ENCODE measurements at places on chromosomes 11 and 22.

GRCh38 chr11:61194169-61194671, 9.1 kb upstream of the PGA3 start:
- DNase-seq, result no peak

GRCh38 chr11:57527056-57527631, 3.4 kb downstream of the TIMM10 start:
- DNase-seq, result peak; percentile 59

GRCh38 chr22:44099696-44100095, 75.6 kb downstream of the PARVB start:
- no peak for DNase-seq

GRCh38 chr11:68337399-68337835, 25.0 kb downstream of the LRP5 start:
- DNase-seq, result no peak

- no peak for DNase-seq
These were observed 155.5 kb upstream of the DDI1 start for GRCh38 chr11:103880968-103881367.

DNA sequence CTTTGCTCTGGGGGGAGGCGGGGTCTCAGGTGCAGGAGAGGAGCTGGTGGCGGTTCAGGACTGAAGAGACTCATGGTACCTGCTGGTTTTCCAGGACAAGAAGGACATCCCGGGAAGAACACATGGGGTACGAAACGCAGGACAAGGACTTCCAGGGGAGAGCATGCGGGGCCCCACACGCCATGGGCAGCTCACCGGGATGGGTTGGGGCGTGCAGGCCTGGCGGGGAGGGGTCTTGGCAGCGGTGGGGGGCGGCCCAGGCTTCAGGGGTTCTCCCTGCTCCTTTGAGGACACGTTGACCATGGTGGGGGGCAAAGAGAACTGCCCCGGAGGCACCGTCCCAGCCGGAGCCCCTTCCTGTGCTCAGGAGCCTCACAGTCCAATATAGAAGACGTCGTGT, 673.2 kb downstream of the BRD1 start:
- DNase-seq, result no peak

GRCh38 chr11:111633756-111634362, 31.6 kb downstream of the SIK2 start:
- peak; percentile 43 for DNase-seq

GRCh38 chr11:24556693-24557092, 59.8 kb downstream of the LUZP2 start:
- no peak for DNase-seq

DNA sequence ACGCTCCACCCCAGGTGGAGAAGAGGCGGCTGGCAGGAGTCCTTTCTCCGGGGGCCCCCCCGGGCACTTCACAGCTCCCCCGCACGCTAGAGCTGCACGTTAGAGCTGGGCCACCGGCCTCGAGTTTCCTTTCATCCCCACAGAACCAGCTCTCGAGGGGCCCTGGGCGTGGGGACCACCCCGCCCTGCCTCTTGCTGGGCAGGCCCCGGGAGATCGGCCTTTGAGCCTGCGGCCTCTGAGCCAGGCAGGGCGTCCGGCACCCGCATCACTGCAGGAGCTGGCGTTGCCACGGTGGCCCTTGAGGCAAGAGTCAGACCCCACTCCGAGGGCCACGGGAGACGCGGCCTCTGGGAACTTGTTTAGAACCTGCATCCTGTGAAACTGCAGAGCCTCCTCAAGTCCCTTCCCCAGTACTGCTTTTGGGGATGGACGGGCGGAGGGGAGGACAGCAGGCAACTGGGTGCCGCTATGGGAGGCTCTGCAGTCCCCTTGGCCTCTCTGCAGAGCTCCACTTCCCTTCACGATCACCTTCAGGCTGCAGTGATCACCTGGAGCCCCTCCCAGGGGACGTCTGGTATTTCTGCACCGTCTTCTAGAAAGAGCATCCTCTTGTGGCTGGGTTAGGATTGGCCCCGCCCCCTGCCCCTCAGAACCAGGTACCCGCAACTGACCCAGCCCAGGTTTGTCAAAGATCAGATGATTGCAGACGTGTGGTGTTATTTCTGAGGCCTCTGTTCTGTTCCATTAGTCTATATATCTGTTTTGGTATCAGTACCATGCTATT, 13.9 kb upstream of the GAL start:
- no peak for DNase-seq

DNA sequence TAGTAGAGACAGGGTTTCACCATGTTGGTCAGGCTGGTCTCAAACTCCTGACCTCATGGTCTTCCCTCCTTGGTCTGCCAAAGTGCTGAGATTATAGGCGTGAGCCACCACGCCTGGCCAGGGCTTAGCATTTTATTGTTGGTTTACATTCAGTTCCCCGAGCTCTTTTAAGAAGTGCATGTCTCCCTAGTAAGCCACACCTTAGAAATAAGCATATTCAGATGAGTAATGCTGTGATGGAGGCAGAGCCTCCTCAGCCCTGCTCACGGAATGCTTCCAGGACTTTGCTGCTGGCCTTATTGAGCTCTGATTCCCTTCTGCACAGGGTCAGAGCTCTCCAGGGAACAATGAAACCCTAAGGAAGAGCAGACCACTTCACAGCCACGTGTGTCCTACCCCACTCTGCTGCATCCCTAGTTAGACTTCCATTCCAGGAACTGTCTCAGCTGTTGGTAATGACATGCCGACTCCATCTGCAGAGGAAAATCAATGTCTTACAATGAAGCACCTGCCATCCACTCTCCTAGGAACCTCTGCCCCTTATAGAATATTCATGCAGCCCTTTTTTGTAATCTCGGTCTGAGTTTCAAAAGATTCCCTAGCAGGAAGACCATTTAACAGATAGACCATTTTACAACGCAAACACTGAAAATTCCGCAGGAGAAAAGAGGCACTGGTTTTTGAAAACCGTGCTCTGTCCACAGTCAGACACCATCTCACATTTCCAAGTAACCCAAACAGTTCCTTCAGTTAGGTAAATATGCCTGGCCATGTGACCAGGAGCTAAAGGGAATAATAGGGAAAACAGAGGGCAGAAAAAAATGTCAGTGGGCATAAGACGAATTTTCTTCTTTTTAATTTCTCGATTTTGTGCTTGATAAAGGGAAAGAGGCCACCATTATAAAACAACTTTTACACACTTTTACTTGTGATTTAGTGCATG, 1.7 kb upstream of the JAM3 start:
- DNase-seq, result no peak

- DNase-seq, result no peak
These were observed 12.0 kb downstream of the KCNQ1OT1 start for GRCh38 chr11:2687782-2688191.

- no peak for DNase-seq
These were observed 239.0 kb downstream of the CTTN start for GRCh38 chr11:70637186-70637800.

DNA sequence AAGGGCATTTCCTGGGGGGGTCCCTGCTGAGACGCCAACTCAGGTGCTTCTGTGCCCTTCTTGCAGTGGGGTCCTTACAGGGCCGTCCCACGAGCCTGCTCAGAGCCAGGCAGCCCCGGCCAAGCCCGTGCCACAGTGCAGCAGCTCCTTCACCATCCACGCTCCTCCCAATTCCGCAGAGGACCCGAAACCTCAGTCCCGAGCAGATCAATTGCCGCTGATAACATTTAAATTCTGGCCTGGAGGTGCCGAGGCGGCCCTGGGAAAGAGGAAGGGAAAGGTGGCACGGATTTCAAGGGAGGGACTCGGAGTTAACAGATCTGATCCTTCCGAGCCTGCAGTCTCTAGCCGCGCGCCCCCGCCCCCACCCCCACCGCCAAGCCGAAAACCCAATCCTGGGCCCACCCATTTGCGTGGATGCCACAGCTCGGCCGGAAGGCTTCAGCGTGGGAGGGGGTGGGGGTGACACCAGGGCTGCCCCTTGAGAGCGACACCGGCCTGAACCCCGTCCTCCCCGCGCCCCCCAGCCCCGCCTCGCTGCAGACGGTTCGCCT, 32.3 kb upstream of the JAM3 start:
- no peak for DNase-seq

All from astrocyte of the spinal cord (primary cell).